ENCODE measurements at places on chromosomes 11 and 22.

GRCh38 chr11:125281831-125282595, 117.5 kb downstream of the PKNOX2 start:
- no peak for DNase-seq

DNA sequence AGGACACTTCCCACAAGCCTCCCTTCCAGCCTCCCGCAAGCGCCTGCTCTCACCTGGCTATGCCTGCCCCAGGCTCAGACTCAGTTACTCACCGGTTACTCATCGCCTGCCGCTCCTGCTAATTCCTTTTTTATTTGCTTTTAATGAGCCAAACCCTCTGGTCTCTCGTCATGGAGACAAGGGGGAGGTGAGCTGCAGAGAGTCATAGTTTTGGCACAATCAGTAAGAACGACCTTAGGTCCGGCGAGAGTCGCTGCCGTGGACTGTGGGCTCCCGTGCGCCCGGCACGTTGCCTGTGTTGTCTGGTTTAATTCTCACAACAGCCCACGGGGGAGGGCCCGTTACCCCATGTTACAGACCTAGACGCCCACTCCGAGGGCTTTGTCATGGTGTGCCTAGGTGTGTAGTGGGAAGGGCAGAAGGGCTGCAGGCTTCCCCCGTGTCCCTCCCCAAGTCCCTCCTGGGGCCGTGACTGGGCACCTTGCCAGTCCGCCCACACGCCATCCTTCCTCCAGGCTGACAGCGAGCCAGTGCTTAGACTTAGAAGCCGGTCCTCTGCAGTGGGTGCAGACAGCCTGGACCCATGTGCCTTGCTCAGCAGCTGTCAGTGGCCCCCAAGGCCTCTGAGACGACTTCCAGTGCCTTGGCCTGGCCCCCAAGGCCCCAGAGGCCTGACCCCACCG, 42.2 kb downstream of the WNT7B start:
- DNase-seq: peak; percentile 73

DNA sequence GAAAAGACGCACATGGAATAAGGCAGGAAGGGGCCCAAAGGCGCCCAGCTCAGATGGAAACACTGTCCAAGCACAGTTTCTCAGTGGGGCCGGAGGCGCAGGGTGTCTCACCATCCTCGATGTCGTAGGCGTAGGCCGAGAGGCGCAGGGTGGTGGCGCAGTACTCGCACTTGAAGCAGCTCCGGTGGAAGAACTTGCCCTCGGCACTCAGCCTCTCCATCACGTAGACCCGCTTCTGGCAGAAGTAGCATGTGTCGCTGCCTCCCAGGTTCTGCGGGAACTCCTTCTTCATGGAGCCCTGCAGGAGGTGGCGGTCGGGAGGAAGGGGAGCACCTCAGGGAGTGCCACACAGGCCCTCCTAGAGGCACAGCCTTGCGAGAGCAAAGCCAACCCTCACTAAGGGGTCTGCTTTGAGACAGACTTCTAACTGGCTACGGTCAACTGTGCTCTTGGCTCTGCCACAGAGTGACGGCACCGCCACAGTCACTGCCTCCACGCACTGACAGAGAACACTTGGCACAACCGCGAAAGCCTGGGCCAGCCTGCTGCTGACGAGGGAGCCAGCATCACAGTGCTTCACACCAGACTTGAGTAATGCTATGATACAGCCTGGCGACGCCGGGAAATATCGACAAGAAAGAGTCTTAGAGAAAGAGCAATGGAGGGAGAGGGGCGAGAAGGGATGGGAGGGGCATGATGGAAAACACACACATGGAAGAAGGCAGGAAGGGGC, 97.6 kb upstream of the BID start:
- no peak for DNase-seq

DNA sequence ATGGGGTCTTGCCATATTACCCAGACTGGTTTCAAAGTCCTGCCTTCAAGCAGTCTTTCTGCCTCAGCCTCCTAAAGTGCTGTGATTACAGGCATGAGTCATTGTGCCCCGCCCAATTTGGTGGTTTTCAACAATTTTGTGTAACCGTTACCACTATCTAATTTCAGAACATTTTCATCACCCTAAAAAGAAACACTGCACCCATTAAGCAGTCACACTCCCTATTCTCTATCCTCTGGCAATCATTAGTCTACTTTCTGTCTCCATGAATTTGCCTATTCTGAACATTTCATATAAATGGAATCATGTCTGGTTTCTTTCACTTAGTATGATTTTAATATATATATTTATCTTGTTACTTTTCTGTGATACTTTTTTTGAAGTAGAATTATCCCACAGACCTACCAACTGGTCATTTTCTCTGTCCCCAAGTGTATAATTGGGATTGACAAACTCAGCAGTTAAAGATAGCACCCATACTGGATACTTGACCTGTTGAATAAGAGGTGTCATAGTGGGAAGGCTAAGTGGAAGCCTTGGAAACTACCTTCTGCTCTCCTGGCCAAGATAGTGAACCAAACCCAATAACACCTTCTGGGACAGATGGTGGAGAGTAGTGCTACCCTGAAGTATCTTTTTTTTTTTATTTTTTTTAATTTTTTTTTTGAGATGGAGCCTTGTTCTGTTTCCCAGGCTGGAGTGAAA, 64.8 kb downstream of the STIM1 start:
- DNase-seq: no peak

DNA sequence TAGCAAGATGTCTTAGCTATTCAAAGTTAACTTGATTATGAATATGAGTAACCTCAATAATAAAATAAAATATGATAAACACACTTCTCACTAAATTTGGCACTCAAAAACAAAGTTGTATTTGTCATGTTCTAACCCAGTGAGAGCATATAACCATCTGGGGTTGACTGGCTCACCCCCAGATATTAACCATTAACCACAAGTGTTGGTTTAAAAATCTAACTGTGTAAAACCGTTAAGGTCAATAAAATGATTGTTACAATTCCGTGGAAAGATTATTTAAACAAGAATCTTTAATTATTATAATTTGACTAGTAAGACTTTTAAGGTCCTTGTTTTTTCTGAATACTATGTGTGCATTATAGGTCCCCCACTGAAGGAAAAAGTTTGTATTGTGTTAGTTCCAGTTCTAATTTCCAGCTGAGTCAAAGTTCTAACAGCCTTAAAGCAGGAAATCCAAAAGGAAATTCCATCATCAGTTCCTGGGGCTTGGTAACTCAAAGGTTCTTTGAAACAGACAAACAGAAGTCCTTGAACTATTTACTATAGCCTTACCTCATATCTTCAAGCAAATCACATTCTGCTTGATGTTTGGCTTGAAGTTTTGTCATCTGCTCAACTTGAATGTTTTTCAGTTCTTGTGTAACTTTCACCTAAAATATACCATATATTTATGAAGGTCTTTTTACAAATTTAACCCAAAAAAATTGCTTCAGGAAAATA, 2.5 kb downstream of the FCHSD2 start:
- no peak for DNase-seq

DNA sequence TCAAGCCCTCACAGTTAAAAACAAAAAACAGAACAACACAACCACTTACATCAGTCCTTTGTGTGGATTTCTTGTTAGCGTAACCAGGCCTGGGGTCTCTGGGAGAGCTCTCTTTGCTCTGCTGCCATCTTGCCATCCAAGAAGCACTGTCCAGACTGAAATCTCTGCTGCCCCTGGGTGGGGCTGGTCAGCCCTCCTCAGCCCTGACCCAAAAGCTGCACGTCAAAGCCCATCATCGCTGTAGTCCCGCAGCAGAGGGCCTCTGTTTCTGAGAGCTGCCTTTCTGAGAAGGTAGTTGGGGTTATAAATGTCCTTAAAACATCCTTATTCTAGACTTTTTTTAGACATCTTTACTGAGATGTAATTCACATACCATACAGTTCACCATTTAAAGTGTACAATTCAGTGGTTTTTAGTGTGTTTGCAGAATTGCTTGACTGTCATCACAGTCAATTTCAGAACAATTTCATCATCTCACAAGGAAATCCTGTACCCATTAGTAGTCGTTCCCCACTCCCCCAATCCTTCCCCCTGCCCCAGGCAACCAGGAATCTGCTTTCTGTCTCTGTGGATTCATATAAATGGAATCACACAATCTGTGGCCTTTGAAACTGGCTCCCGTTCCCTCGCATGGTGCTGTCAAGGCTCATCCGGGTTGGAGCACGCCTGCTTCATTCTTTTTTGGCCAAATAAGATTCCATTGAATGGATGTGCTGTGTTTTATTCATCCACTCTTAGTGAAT, 94.9 kb downstream of the TBC1D22A start:
- no peak for DNase-seq

GRCh38 chr22:50530877-50531545, 1.2 kb upstream of the TYMP start:
- peak; percentile 50 for DNase-seq

DNA sequence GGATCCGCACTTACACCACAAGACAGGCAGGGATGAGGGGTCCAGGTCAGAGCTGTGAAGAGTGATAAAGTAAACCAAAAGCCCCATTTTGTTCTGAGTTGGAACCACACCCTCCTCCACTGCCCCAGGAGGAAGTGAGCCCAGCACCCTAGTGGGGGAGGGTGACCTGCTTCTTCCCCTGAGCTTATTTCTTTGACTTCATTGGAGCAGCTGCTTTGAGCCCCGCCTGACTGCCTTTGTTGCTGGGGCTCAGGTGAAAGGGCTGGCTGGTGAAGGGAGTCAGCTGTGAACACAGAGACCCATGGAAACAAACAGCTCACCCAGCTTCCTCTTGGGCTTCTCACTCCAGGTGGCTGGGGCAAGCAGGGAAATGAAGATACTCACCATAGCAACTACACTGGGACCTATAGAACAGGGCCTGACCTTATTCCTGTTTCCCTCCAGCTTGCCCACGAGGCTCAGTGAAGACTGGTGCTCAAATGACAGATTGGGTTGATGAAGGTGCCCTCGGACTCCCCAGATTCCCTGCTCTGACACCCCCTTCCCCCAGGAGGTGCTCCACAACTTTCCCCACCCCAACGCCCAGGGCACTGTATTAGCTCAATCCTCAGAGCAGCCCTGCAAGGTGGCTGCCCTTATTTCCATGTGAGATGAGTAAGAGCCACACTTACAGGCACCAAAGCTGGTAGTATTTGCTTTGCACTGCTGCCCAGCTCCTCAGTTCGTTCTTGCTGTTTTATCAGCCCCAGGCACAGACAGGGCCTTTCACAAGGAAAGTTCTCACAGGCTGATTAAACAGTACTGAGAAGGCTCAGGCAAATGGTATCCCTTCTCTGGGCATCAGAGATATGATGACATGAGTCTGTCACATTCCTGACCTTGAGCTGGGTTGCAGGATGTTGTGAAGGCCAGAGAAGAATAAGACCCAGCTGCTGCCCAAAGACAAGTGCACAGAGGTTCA, 2.4 kb downstream of the UCP2 start:
- DNase-seq: peak; percentile 51

- DNase-seq: no peak
Observed at GRCh38 chr11:75654314-75654713, 14.5 kb downstream of the MAP6 start.

DNA sequence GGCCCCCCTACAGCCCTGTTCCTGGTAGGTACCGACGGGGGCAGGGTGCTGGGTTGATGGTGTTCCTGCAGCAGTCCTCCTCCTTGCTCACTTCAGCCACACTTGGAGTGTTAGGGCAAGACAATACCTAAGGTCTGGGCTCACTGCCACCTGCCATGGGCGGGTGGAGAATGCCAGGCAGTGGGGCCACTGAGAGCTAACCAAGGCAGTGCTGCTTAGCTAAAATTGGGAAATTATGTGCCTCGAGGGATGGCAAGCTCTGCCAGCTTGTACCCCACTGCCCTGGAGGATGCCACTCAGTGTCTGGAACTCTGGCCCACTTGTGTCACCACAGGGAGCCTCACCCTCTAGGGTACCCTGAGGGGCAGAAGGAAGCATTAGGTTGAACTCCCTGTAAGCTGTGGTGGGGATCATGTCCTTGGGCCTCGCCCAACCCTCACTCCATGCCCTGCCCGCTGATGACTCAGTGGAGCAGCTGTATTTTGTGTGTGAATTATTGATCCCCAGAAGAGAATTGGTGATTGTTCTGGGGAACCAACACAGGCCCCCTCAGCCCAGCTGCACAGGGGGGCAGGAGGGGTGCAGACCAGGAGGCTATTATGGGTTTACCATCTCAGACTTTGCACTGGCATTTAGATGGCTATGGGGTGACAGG, 17.7 kb downstream of the PHLDB1 start:
- no peak for DNase-seq

GRCh38 chr11:116207421-116208141, 565.2 kb downstream of the BUD13 start:
- DNase-seq: no peak

DNA sequence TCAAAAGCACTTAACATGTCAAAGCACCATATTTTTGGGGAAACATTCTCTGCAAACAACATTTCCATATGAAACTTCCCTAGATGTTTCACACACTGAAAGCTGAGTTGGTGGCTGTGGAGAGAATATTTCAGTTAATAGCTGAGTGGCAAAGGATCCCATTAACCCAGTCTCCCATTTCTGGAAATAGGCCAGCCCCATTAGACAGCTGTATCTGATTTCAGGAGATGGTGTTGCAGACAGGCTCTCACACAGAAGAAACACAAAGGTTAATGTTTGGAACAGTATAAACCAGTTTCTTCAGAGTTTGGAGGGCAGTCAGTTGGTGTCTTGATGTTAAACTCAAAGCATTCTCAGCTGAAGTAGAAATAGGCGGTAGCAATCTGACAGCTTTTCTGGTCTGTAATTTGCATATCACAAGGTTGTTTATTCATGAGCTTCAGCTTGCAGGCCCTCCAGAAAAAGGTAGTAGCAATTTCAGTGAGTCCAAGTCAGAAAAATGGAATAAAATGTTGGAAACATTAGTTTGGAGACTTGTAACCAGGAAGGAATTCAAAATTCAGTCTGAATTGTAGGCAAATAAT, 15.5 kb upstream of the ZBTB44 start:
- no peak for DNase-seq

GRCh38 chr22:26669060-26669481, 11.7 kb downstream of the MIAT start:
- DNase-seq: peak; percentile 43

DNA sequence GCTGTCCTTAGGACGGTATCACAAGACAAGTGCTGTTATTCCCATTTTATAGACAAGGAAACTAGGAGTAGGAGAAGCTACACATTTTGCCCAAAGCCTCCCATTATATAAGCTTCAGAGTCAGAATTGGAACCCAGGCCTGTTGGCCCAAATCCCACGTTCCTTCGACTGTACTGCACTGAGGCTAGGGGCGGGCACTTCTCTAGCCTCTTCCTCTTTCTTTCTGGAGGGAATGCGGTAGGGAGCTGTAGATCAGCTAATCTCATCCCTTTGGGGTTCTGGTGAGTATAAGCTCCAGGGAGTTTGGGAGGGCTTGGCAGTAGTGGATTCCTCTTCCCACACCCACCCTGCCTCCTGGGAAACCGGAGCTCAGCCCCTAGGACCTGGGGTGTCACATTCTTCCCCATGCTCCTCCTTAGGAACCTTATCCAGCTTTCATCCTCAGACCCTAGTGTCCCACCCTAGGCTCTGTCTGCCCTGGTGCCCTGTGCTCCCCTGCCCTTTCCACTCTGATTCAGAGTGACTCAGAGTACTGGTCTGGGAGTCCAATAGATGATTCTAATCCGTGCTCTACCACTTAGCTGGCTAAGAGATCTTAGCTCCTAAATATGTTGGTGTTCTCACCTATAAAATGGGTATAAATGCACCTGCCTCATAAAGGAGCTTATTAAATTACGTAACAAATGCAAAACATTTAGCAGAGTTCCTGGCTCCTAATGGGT, 29.3 kb downstream of the PHLDB1 start:
- DNase-seq: no peak
